ENCODE measurements at places on chromosomes 1 and 21.

GRCh38 chr1:200774311-200774710 is 35.6 kb downstream of the CAMSAP2 start:
- DNase-seq: no peak

GRCh38 chr1:17986156-17986555 is 121.4 kb upstream of the IGSF21 start:
- no peak for DNase-seq

DNA sequence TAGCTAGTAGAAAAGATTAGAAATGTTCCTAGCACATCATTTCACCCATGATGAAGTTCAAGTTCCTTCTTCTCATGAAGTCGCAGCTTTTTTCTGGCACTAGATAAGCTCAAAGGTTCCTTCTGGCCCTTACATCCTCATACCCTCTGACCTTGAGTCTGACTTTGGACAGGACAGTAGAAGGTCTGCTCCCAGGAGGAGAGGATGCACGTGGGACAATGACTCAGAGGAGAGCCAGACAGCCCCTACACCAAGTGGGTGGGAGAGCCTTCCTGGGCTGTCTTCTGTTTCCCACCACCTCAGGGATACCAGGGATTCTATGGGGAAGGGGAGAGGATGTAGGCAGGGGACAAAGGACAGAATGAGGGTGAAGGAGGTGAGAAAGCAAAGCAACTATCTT is 86.0 kb downstream of the HHIPL2 start:
- DNase-seq: no peak

GRCh38 chr1:3716351-3716750 is 35.9 kb upstream of the CCDC27 start:
- DNase-seq: no peak

DNA sequence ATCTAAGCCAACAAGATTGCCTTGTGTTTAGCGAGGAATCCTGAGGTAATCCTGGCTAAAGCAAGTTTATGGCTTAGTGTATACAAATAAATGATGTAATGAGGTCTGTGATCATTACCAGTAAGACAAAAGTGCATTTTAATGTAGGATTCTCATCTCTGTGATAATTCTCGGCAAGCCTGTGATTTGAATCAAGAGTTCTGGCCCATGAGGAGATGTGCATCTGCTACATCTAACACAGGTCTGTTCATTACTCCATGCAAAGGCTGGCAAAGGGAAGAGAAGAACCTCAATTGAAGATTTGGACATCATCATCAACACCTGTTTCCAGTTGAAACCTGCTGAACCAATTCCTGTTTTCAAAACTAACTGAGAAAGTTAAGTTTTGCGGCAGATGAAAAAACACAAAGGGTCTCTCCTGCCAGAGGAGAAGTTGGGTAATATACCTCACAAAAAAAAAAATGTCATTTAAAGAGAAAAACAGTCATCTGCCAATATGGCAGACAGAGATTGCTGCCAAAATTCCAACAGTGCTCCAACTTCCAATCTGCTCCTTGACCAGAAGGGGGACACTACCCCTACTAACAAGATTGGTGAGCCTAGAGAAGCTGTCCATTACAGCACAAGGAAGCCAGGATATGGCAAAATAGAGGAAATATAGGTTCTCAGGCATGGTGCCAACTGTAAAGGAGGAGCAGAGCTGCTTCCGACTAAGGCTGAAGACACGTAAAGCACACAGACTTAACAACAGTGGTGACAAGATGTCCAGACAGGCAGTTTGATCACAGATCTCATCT is 453.7 kb downstream of the TTLL7 start:
- no peak for DNase-seq

- DNase-seq: no peak
Observed at GRCh38 chr1:22108339-22109105, 34.4 kb downstream of the WNT4 start.

- no peak for DNase-seq
Observed at GRCh38 chr1:114607223-114607622, 25.8 kb upstream of the BCAS2 start.

DNA sequence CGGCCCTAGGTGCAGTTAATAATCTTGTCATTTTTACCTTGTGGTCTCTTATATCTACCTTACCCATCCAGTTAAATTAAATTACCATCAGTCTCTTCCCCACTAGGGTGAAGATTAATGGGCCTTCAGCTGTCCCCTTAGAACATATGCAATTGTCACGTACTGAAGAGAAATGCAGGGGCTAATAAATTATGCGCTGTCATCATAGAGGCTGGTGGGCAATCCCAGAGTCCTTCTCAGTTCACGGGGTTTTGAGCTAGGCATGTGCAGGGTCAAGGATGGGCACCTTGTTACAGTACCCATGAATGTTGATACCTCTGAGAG is 35.8 kb downstream of the HLX start:
- no peak for DNase-seq

- no peak for DNase-seq
Observed at GRCh38 chr1:203555076-203555475, 61.1 kb downstream of the OPTC start.

DNA sequence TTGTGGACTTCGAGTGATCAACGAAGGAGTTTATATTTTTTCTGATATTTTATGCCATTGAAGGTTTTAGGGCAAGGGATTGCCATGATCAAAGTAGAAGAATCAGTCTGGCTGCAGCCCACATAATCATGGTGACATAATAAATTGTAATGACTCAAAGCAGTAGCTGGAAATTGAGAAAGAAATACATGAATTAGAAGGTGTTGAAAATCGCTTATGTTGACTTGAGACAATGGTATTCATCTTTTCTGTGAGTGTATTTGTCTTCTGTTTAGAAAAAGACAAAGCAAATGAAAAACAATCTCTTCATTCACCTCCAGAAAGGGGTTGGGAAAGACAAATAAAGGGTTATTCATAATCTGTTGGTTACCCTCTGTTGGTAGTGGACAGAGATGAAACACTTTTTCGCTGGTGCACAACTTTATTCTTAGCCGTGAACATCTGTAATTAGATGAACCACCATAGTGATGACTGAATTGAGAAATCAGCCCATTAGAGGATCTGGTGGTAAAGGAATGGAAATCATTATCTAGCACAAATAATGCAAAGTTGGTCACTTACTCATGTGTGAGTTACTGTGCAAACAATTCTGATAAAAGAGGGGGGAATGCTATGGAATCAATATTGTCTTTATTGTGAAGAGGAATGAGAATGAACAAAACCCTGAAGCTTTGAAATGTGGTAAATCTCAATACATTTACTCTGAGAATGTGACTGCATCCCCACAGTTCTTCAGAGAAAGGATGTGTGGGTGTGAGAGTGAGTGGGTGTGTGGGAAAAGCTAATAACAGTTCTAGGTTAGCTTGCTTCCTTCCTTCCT is 121.8 kb downstream of the NTNG1 start:
- DNase-seq: no peak

DNA sequence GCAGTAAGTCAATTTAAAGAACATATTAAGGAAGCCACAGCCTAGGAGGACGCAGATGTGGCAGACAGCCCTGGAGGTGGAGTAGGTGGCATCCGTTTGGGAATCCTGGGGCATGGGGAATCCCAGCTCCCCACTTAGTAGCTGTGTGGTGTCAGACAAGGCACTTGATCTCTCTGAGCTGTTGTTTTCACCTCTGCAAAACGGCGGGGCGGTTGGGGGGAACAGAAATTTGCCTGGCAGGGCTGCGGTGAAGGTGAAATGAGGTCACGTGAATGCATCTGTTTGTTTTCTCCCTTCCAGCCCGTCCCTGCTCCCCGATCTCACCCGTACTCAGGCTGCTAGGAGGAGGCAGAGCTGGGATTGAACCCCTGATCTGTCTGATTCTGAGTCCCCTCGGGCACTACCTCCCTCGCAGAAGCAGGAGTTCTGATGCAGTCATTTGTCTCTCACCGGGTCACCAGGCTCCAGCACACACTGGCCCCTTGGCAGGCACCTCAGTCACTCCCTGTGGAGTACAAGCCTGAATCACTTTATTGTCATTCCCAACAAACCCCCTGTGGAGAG is 2.2 kb upstream of the LAPTM5 start:
- no peak for DNase-seq

GRCh38 chr21:32826329-32827167 is 55.0 kb upstream of the PAXBP1 start:
- peak; percentile 45 for DNase-seq

DNA sequence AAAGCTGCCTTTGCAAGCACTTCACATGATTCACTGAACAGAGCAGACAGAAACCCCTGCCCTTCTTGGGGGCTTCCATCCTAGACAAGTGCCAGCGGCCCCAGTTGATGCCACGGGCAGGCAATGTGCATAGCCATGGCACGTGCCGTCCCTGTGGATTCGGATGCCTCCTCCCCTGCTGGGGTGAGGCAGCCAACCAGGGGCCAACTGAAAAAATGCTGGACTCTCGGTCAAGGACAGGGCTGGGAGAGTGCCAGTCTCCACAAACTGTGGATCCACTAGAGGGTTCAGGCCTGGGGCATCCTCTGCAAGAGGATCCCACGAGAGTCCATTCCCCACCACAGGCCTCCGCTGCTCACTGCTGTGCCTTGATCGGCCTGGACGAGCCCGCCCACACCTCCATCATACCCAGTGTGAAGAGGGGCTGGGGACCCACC is 3.8 kb downstream of the JMJD4 start:
- DNase-seq: no peak

GRCh38 chr1:80917225-80917624 is 883.5 kb upstream of the ADGRL2 start:
- no peak for DNase-seq

GRCh38 chr1:39491146-39491921 is at the start of gene BMP8A:
Gene BMP8A (plus strand): TSS chr1:39491636. CDS start chr1:39491992, 356 bp downstream.
- DNase-seq: no peak

DNA sequence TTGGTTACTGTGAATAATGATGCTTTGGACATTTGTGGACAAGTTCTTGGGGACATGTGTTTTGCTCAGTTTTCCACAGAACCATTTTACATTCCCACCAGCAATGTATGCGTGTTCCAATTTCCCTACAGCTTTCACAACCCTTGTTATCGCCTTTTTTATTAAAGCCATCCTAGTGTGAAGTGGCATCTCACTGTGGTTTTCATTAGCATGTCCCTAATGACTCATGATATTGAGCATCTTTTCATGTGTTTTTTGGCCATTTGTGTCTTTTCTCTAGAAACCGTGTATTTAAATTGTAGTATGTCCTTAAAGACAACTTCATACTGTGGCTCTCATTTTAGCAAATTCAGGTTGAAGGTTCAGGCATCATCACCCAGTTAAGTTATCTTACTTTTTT is 132.1 kb downstream of the TGFBR3 start:
- DNase-seq: no peak

DNA sequence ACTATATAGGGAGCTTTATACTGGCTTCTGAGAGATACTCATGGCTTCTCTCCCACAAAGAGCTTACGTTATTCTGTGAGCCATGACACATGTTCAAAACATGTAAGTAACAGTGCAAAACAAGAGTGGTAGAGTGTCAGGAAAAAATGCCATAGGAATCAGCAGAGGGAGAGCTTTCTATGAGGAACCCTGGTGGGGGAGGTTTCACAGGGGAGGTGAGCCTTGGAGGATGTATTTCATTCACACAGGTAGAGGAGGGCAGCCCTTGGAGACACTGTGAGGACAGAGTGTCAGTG is 72.7 kb upstream of the LYST start:
- no peak for DNase-seq

- no peak for DNase-seq
Observed at GRCh38 chr1:64865105-64865757, 101.1 kb downstream of the JAK1 start.

DNA sequence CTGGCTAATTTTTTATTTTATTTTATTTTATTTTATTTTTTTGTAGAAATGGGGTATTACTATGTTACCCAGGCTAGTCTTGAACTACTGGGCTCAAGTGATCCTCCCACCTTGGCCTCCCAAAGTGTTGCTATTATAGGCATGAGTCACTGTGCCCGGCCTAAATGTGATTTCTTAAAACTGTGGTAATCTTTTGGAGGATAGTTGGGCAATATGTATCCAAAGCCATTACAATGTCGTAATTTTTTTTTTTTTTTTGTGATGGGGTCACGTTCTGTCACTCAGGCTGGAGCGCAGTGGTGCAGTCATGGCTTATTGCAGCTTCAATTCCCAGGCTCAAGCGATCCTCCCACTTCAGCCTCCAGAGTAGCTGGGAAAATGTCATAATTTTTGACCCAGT is 14.2 kb downstream of the ETV3L start:
- DNase-seq: no peak
